ENCODE measurements at places on chromosomes 7 and 10. TPM values are rescaled to one million over a fixed set of nuclear protein-coding genes. Genes with fewer than 3 reads are reported as not detected.

The CTTNBP2 gene
- total RNA-seq, result 1.5 TPM

DNA sequence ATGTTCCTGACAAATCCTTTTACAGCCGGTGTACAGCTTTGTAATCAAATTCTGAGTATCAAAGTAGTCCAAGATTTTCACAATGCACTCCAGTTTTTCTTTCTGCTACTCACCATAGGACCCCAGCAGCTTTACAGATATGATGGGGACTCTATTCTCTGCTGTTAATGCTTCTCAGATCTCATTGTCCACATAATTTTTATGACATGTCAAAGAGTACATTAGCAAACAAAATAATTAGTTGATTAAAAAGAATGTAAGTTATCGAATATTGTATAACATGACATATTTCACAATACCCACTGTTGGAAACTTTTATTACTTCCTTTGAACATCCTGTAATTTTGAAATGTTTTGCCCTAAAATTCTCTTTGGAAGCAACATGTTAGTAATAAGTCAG, 81.4 kb upstream of the KIAA1217 start:
- no peak overlapping the region for H3K27ac ChIP-seq
- no peak for DNase-seq
- no peak overlapping the region for H3K4me3 ChIP-seq
- no peaks in the 10 kb centered on the region for H3K36me3 ChIP-seq
- no peaks in the 10 kb centered on the region for H3K4me1 ChIP-seq
- no peaks in the 10 kb centered on the region for H3K27me3 ChIP-seq

DNA sequence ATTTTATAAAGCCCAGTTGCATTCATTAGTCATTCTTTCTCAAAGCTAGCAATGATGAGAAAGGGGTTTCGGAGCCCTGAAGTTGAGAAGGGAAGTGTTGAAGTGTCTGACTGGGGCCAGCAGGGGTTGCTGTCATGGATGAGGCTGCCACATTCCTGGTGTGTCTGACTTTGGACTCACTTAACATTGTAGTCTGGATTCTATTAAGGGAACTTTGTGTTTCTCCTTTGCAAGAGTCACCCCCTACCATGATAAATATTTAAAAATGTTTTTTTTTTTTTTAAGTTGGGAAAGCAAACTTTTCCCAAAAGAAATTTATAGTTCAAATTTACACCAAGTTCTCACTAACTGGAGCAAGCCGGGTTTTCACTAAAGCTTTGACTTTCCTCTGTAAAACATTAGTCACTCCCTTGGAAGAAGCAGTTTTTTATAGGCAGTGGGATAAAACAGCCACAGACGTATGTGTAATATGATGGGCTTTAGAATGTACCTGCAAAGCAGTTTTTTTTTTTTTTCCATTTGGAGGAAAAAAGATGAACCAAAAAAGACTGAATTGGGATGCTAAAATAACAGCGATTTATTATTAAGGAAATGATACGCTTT, 243.6 kb downstream of the TWIST1 start:
- H3K4me3 ChIP-seq, result no peak overlapping the region
- H3K36me3 ChIP-seq, result no peaks in the 10 kb centered on the region
- no peaks in the 10 kb centered on the region for H3K4me1 ChIP-seq
- no peaks in the 10 kb centered on the region for H3K27me3 ChIP-seq
- no peak for DNase-seq
- H3K27ac ChIP-seq, result no peak overlapping the region

- no peak overlapping the region for H3K4me3 ChIP-seq
- no peaks in the 10 kb centered on the region for H3K4me1 ChIP-seq
- DNase-seq, result no peak
These were observed 11.4 kb upstream of the MRPS16 start for GRCh38 chr10:73263693-73264347.

GRCh38 chr10:52778511-52779392, 6.2 kb upstream of the MBL2 start:
- H3K27me3 ChIP-seq, result no peaks in the 10 kb centered on the region
- no peak overlapping the region for H3K27ac ChIP-seq
- H3K4me3 ChIP-seq, result no peak overlapping the region
- H3K36me3 ChIP-seq, result no peaks in the 10 kb centered on the region

GRCh38 chr7:140640727-140641523, at the start of gene DENND2A:
DENND2A (minus strand) TSS chr7:140640813; CDS start chr7:140602397, 38,416 bp downstream.
- peak within 1 kb of the TSS; percentile 50 for H3K4me3 ChIP-seq
- peak; percentile 70 for DNase-seq
- no peaks in the 10 kb centered on the region for H3K4me1 ChIP-seq
- H3K36me3 ChIP-seq, result no peaks in the 10 kb centered on the region

GRCh38 chr7:122291189-122291588, 13.4 kb downstream of the FEZF1 start:
- no peak overlapping the region for H3K4me3 ChIP-seq
- no peak overlapping the region for H3K27ac ChIP-seq
- H3K36me3 ChIP-seq, result no peaks in the 10 kb centered on the region
- no peaks in the 10 kb centered on the region for H3K4me1 ChIP-seq

- DNase-seq, result peak; percentile 12
- no peak overlapping the region for H3K4me3 ChIP-seq
- H3K27me3 ChIP-seq, result no peaks in the 10 kb centered on the region
- H3K36me3 ChIP-seq, result no peaks in the 10 kb centered on the region
These were observed 276.9 kb downstream of the TNS3 start for GRCh38 chr7:47304727-47305719.
